ENCODE measurements at places on chromosomes 16 and 17. TPM values are rescaled to one million over a fixed set of nuclear protein-coding genes. Genes with fewer than 3 reads are reported as not detected.

MMP15 gene
- 1.7 TPM for total RNA-seq

SLFN5 gene
- 56.1 TPM for total RNA-seq

ZNF385C gene
- total RNA-seq: under 0.01 TPM

WNT9B gene
- total RNA-seq: not detected

RFNG gene
- total RNA-seq: 25.6 TPM

CORO1A gene
- total RNA-seq: 1.9 TPM

PRR29 gene
- total RNA-seq: 0.15 TPM

SALL1 gene
- total RNA-seq: not detected

SLC47A2 gene
- 0.23 TPM for total RNA-seq

SLC52A1 gene
- 0.15 TPM for total RNA-seq

GAN gene
- total RNA-seq: 6.5 TPM

TADA2A gene
- total RNA-seq: 11.4 TPM

PROCA1 gene
- 0.90 TPM for total RNA-seq

LHX1 gene
- not detected for total RNA-seq

PRSS53 gene
- 1.5 TPM for total RNA-seq

ELP5 gene
- total RNA-seq: 25.9 TPM

ABCA3 gene
- total RNA-seq: 1.7 TPM

TRPV3 gene
- 1.8 TPM for total RNA-seq

JPH3 gene
- not detected for total RNA-seq

EMP2 gene
- total RNA-seq: 11.6 TPM

TMEM235 gene
- not detected for total RNA-seq

ITGA2B gene
- 0.23 TPM for total RNA-seq

ZFP3 gene
- 0.47 TPM for total RNA-seq

NOL11 gene
- total RNA-seq: 20.5 TPM

ANKS4B gene
- not detected for total RNA-seq

KRT40 gene
- total RNA-seq: not detected

IGFALS gene
- under 0.01 TPM for total RNA-seq

ST6GALNAC1 gene
- total RNA-seq: not detected

NPIPB13 gene
- 1.5 TPM for total RNA-seq

KCNH4 gene
- 0.12 TPM for total RNA-seq

MPO gene
- under 0.01 TPM for total RNA-seq

TNFRSF17 gene
- 0.12 TPM for total RNA-seq

ZDHHC1 gene
- 4.3 TPM for total RNA-seq

SCNN1B gene
- total RNA-seq: not detected

PFN1 gene
- total RNA-seq: 1,065 TPM

EME1 gene
- 2.6 TPM for total RNA-seq

KRTAP4-6 gene
- not detected for total RNA-seq

MEIOC gene
- total RNA-seq: 0.08 TPM

CES1 gene
- 2.0 TPM for total RNA-seq

CFAP52 gene
- 0.08 TPM for total RNA-seq

ACE gene
- total RNA-seq: 2.0 TPM

CACNA1G gene
- under 0.01 TPM for total RNA-seq

TUBB3 gene
- 447 TPM for total RNA-seq

ACSM2A gene
- not detected for total RNA-seq

RCVRN gene
- not detected for total RNA-seq

PCGF2 gene
- 5.3 TPM for total RNA-seq

CCR7 gene
- not detected for total RNA-seq

HP gene
- not detected for total RNA-seq

CRISPLD2 gene
- total RNA-seq: 0.98 TPM

RBFOX1 gene
- total RNA-seq: not detected

SLC39A11 gene
- 16.6 TPM for total RNA-seq

KRTAP4-5 gene
- not detected for total RNA-seq

WWOX gene
- 20.8 TPM for total RNA-seq

TMIGD1 gene
- total RNA-seq: not detected

LGALS9B gene
- total RNA-seq: not detected

TBC1D3D gene
- 0.12 TPM for total RNA-seq

TBC1D28 gene
- total RNA-seq: not detected

All from smooth muscle cell of the coronary artery (primary cell).